Fibroblast of skin of back (primary cell): ENCODE measurements at places on chromosomes 4 and X.

DNA sequence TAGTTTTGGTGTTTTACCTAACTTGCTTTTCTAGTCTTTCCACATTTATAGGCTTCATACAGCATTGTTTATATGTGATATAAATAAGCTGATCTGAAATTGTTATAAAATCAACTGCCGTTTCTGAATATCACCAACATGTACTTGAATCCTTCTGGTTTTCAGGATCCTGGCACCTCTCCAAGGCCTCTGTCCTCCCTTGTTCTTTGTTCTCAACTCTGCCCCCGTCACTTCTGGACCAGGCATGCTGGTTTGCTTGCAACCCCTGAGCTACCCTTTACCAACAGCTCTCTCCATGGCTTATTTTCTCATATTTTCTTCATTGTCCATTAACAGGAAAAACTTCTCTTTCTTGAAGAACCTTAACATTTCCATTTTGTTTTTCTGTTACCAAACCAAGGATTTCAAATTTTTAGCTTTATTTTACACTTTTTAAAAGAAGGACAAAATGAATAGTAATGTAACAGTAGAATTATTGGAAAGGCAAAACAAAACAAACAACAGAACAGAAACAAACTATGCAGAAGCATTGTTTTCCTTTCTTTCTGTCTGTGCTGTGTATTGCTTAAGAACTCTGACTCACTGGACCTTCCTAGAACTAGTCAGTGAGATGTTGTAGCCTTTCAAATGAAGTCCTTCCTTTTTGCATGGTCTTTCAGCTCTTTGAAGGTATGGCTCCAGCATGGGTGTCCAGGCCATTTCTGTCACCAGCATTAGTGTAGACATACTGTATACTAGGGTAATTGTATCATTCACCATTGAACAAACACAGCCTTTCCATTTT, 44.8 kb downstream of the BANK1 start:
- peak; percentile 34 for DNase-seq

- peak; percentile 15 for DNase-seq
Observed at GRCh38 chr4:112403101-112403945, 106.2 kb downstream of the ALPK1 start.

GRCh38 chrX:25158635-25159034, 142.9 kb upstream of the ARX start:
- peak; percentile 8 for DNase-seq

DNA sequence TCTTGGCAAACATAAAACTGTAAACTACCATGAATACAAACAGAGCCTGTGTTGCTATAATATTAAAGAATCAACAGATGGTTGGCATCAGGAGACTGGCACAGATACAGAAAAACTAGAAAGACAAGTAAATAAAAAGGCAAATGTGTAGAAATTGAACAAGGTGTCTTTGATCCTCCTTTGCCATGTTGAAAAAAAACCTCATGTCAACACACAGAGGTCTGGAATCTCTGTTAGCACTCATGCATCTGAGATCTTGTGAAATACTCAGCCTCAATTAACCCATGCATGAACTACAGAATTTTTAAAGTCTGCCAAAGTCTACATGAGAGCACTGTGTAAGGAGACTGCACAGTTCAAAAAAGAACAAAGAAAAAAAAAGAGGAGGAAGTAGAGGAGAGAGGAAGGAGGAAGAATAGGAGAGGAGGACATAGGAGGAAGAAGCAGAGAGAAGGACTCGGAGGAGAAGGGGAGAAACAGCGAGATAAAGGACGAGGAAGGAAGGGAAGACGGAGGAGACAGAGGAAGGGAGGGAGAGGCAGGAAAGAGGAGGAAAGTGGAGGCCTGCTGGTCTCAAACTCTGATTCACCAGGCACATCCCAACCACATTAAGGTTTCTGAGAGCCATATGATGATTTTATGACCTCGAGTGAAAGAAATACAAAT, 52.8 kb downstream of the PRDM5 start:
- no peak for DNase-seq

GRCh38 chr4:146981651-146982050, 36.0 kb upstream of the TTC29 start:
- peak; percentile 27 for DNase-seq

DNA sequence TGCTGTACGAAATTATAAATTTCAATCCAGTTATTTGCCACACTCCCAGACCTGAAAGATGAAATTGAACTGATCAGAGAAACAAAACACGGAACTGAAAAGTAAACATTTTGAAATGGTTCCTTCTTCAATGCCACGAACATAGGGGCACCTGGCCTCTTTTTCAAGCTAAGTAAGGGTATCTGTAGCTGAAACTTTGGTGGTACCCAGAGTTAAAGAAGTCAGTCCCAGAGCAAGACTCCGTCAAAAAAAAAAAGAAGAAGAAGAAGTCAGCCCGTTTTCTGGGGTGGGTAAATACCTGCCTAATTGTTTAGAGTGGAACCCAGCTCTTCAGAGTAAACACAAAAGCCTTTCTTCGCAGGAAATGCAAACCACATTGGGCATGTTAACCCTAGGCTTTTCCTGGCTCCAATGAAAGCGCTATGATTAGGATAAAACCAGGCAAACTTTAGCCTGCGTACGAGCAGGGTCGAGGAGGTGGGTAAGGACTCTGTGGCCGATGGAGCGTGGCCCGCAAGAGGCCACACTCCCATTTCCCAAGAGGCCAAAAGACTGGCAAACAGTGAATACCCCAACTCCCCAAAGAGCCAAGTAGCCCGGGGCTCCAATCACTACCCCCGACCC, 1.3 kb downstream of the ANTXR2 start:
- no peak for DNase-seq

DNA sequence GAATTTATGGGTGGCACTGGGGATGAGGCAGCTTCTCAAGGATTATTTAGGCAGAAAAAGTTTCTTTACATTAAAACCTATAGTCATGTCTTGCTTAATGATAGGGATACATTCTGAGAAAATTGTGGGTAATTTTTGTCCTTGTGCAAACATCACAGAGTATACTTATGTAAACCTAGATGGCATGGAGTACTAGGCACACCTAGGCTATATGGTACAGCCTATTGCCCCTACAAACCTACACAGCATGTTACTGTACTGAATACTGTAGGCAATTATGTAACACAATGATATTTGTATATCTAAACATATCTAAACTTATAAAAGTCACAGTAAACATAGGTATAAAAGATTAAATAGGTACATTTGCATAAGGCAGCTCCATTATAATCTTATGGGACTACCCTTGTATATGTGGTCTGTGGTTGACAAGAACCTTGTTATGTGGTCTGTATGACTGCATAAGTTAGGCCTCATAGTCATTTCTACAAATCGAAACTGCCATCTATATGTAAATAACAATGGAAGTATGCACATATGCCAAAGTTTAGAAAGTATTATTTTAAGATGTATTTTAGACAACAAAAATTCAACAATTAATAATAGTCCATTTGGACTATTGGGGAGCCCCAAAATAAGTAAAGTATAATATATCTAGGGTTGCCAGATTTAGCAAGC, 87.3 kb downstream of the CFAP299 start:
- DNase-seq, result no peak

DNA sequence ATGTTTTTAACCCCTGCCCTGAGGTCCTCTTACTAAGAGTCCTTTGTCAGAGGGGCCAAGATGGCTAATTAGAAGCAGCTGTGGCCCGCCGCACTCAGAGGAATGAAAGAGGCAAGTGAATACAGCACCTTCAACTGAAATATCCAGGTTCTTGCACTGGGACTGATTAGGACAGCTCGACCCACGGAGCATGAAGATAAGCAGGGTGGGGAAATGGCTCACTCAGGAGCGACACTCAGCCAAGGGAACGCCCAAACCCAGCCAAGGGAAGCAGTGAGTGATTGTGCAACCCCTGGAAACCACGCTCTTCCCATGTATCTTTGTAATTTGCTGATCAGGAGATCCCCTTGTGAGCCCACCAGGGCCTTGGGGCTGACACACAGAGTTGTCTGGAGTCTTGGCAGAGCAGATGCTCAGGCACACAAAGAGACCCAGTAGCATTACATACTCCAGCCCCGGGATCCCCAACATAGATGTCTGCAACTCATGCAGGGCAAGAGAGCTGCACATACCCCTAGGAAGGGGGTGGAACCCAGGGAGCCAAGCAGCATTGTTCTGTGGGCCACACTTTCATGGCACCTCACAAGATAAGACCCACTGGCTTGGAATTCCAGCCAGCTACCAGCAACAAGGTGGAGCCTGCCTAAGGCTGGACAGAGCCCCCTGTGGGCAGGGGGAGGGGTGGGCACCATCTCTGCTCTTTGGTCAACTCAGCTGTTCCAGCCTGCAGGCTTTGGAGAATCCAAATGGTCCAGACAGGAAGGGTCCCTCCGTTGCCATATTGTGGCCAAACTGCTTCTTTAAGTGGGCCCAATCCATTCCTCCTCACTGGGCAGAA, 23.3 kb downstream of the F8A3 start:
- DNase-seq, result no peak

DNA sequence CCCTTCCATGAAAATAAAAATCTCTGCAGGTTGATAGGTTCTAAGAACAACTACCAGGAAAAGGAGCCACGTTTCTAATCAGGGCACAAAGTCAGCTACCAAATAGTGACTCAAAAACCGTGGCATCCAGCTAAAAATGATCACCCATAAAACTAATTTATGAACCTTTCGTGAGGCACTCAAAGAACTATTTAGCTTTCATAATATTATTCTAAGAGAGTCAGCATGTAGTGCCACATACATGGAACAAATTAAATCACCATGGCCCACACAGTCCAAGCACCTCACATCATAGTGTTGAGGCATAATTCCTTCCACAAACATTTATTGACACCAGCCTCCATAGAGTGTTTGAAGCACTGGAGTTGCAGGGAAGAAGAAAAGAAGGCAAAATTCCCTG, 252.0 kb upstream of the PPARGC1A start:
- no peak for DNase-seq

DNA sequence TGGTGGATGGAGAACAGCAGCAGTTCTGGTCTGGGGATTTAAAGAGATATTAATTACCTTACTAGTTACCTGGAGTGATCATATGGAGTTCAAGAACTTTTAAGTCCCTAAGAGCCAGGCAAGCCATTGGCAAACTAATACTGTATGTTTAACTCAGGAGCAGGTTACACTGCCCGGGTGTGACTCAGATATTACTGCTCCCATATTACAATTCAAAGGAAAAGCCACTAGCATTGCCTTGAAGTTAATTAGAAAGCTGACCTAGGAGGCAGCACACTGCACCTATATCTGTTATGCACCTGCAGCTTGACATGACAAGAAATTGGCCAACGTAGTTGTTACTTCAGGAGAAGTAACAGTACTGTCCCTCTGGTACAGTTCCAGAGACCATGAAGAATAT, 47.2 kb downstream of the GRK4 start:
- no peak for DNase-seq

DNA sequence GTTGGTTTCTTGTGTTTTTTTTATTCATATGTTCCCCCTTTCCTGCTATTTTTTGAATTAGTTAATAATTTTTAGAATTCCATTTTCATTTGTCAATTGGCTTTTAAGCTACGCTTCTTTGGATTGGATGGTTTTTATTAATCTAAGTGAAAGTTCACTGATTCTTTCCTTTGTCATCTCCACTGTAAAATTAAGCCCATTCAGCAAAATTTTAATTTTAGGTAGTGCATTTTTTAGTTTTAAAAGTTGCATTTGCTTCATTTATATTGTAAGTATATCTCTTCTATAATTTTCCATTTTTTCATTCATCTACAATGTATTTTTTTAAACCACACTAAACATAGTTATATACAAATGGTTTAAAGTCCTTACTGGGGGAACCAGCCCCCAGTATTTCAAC, 417.3 kb upstream of the HTR2C start:
- DNase-seq, result no peak

DNA sequence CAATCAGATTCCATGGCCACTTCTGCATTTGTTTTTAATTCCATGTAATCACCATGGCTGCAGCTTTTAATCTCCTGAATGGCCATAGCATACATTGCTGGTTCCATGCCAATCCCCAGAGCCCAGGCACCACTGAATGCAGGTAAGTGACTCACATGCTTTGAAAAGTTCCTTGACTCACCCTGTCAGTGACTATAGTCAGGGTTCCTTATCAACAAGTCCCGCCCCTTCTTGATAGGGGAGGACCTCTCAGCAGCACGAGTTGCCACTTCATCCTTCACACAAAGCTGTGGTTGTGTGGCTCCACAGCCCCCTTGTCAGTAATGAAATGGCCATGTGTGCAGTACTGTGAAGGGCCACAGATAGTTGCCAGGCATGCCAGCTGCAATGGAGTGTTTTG, 516.6 kb downstream of the PPARGC1A start:
- DNase-seq, result peak; percentile 66

DNA sequence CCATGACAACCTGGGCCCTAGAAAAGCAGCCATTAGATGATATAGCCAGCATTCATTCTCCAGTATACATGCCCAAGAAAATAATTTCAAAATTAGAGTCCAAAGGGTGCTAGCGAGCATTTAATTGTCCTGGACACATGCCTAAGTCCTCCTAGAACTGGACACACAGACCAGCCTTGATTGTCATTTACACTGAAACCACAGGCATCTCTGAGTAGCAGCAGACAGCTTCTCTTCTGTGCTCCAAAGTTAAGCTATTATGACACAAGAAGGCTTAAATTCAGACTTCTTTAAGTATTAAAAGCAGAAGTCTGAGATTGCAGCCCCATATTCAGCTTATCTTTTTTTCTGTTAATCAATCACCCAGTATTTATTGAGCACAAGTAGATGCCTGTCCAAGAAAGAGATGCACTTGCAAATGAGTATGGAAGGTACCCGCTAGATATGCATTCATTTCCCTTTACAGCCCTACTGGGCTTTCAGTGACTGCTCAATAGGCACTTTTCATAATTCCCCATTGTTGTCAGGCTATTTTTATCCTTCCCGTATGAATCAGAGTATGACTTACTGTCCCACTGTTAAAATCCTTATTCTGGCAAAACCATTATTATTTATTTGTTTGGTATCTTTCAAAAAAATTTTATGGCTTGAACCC, 374.1 kb downstream of the FBXW7 start:
- DNase-seq, result peak; percentile 3

GRCh38 chrX:7841084-7841805, 1.7 kb upstream of the VCX start:
- no peak for DNase-seq

GRCh38 chr4:124044867-124045266, 648.3 kb downstream of the SPRY1 start:
- no peak for DNase-seq

DNA sequence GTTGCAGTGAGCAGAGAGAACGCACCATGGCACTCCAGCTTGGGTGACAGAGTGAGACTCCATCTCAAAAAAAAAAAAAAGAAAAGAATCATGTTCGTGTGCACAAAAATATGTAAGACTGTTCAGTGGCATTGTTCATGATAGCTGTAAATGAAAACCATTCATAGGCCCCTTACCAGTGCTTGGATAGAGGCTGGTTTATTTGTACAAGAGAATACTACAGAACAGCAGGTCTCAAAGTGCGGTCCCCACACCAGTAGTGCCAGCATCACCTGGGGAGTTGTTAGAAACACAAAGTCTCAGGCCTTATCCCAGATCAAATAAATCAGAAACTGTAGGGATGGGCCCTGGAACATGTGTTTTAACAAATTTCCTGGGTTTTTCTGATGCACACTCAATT, 12.7 kb upstream of the MRFAP1 start:
- no peak for DNase-seq

- no peak for DNase-seq
Observed at GRCh38 chr4:83139514-83140156, 25.1 kb upstream of the PLAC8 start.
